ENCODE measurements at places on chromosomes 1 and 21.

- no peak for DNase-seq
Measured at GRCh38 chr1:199512037-199512710, 515.3 kb upstream of the NR5A2 start.

DNA sequence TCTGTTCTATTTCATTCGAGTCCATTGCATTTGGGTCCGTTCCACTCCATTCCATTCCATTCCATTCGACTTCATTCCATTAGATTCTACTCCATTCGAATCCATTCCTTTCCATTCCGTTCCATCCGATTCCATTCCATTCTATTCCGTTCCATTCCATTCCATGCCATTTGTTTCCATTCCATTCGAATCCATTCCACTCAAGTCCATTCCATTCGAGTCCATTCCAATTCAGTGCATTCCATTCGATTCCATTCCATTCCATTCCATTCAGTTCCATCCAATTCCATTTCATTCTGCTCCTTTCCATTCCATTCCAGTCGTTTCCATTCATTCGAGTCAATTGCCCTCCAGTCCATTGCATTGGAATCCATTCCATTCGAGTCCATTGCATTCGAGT is 2603.7 kb upstream of the TPTE start:
- DNase-seq: no peak

- DNase-seq: no peak
Measured at GRCh38 chr1:19289244-19289643, 674 bp upstream of the AKR7A3 start.

GRCh38 chr1:67355745-67356424 is 48.2 kb downstream of the IL12RB2 start:
- no peak for DNase-seq

DNA sequence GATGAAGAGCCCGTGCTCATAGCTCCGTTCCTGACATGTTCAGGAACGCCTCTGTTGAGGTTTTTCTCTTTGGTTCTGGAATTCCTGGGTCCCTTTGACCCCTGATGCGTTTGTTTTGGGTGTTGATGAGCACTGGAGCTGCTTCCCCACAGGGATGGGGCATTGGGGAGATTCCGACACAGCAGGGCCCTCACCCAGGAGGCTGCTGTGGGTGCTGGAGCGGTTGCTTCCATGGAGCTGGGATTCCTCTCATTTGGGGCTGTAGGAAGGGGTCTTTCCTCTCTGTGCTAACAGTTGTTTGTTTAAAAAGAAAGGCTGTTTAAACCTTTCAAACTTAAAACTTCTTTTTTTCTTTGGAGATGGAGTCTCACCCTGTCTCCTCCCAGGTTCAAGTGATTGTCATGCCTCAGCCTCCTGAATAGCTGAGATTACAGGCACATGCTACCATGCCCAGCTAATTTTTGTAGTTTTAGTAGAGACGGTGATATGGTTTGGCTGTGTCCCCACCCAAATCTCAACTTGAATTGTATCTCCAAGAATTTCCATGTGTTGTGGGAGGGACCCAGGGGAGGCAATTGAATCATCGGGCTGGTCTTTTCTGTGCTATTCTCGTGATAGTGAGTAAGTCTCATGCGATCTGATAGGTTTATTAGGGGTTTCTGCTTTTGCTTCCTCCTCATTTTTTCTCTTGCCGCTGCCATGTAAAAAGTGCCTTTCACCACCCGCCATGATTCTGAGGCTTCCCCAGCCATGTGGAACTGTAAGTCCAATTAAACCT is 48.9 kb downstream of the SKI start:
- DNase-seq: no peak

- DNase-seq: peak; percentile 89
Measured at GRCh38 chr1:32964461-32965250, at the start of gene RNF19B. Gene RNF19B, minus strand, starts transcription at chr1:32964809. Its CDS starts 124 bp downstream, at chr1:32964685.
